SW480 (cell line): ENCODE measurements at places on chromosomes 3 and 15.

DNA sequence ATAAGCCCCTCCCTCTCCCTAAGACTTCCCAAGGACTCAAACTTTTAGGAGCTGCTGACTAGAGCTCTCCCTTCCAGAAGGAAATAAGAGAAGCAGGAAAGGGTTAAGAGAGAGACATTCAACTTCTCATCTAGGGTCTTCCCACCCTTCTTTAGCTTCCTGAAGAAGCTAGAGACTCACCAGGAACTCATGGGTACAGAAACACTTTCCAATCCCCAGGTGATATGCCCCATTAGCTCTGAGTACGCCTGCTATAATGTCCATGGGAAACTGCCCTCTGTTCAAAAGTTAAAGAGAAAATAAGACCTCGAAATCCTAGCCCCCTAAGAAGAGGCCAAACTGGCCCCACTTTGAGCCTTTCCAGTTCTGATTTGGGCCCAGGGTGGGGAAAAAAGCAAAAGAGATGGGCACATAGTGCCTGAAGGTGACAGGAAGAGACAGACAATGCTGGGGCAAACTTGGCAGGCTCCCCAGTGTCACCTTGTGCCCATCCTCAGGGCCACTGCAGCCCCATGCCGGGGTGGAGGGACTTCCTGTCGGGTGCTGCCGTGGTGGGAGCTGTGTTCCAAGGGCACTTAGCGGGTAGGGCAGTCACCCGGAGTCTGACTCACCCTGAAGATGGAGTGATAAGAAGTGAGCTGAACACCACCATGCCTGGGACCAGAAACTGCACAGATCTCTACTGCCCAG is 29.5 kb downstream of the CCDC12 start:
- DNase-seq, result peak; percentile 75

GRCh38 chr3:187919544-187919943 is 174.3 kb upstream of the BCL6 start:
- DNase-seq, result no peak

- DNase-seq, result no peak
These were observed 46.2 kb downstream of the PTH1R start for GRCh38 chr3:46923559-46924350.

GRCh38 chr3:184040010-184040409 is 8.5 kb downstream of the HTR3D start:
- DNase-seq, result peak; percentile 69

DNA sequence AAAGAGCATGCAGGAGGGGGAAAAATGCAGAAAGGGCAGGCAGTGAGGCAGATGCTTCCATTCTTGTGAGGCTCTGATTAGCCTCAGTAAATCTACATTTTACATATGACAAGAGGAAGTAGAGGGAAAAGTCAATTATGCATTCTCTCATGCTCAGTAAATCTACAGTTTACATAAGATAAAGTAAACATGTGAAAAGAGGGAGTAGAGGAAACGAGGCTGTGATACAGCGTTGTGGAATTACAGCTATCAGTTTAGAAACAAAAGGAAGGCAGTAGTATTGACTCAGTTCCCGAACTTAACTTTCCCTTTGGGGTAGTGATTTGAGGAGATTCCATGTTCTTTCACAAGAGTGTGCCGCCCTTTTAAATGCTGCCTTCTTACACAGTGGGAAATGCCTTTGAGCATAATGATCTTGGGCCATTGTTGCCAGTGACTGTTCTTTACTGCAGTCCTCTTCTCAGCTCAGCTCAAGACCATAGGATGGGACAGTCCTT is 39.3 kb downstream of the OSTN start:
- no peak for DNase-seq

- DNase-seq, result no peak
These were observed 139.0 kb downstream of the PGPEP1L start for GRCh38 chr15:98868564-98868963.

- DNase-seq, result no peak
These were observed 353.9 kb upstream of the KCNMB2 start for GRCh38 chr3:178182337-178182779.

DNA sequence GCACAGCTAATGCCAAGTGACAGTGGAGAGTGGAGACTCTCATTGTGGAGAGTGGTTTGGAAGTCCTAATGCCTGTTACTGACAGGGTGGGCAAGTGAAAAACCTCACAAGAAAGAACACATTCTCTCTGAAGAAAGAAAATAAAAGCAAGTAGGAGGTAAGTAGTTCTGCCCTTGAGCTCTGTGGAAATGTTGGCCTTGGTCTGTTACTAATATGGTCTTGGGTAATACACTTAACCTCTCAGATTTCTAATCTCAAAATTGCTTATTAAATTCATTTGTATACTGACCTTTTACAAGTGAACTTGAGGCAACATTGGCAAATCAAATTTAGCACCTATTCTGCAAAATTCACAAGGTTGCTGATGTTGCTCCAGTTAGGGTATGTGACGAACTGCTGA is 291.6 kb upstream of the CBLB start:
- DNase-seq, result no peak

DNA sequence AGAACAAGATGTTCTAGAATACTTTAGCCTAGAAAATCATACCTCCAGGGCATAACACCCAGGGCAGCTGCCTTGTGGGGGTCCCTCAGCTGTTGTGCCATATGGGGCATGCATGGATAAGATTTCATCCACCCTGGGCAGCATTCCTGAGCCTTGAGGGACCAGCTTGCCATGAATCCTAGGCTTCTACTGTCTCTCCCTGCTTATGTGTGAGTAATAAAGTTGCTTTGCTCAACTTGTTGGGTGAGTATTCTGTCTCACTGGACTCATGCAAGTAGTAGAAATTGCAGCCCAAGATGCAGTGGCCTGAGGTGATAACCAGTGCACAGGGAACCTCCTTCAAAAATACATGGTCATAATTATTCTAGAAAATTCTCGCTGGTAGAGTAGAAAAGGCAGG is 52.1 kb upstream of the EPHB1 start:
- DNase-seq, result no peak

DNA sequence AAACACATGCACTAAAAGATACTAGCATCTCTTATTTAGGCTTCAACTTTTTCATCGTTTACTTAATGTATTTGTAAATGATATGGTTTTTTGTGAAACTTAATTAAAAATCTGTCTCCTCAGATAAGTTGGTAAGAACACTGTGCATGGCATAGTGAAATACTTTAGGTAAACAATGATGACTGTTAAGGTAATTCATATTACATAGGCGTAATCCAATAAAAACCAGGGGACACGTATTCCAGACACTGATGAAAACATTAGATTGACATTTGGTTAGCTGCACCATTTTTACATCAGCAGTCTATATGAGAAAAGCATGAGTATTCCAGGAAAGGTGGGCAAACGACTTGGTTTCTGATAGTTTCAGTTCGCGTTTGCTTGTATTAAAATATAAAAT is 170.0 kb downstream of the MBNL1 start:
- no peak for DNase-seq

GRCh38 chr3:188782613-188783124 is 389.1 kb upstream of the TPRG1 start:
- DNase-seq, result no peak

DNA sequence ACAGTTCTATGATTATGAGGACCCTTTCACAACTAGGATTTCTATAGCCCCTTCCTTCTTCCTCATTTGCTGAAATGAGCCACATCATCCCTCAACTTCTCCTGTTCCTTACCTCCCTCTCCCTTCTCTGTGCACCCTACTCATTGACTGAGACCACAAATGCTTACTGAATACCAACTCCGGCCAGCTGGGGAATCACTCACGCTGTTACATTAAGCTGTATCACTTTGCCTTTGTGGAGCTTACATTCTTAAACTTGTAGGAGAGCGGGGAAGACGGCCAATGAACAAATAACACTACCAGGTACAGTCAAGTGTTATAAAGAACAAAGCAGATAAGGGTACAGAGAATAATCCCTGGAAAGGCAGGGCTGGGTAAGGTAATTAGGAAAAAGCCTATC is 5.7 kb downstream of the SUCLG2 start:
- DNase-seq, result no peak

DNA sequence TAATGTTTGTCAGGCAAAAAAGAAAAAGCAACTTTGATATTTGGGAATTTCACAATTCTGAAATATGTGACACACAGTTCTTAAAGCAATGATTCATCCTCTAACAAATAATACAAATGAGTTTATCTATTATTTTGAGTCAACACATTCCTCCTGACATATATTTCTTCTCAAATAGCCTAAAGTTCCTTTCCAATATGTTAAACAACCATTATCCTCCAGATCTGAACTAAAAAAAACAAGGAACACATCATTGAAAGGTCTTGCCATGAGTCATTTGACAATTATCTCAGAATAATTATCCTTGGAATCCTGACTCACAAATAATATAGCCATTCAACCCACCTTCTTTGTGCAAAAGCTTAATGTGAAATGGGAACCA is 208.7 kb upstream of the CDIN1 start:
- DNase-seq, result no peak

DNA sequence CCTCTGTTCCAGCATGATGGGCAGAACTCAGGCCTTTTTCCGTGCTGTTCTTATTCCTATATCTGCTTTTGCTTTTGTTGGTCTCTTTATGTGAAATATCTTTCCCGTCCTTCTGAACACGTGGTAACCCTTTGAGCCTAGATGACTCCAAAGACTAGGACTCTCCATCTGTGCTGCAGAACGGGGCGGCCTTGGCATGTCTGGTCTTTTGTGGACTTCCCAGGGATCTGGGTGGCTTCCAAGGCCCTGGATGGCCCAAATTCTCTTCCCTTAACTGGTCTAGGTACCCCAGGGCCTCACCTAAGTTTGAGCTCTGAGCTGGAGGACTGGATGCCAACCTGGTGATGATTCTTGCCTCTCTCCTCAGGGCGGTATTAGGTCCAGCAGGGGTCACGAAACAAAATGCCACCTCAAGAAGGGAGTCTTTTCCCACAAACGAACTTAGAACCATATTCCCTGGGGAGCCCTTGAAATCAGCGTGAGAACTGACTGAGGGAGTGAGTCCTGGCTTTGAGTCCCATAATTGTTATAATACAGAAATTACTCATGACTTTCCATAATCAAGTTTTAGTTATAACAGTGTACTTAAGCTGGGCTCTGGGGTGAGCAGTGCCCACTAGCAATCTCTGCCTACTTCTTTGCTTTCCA is 13.8 kb downstream of the TLNRD1 start:
- no peak for DNase-seq

GRCh38 chr15:41258750-41259471 is 27.8 kb downstream of the CHP1 start:
- no peak for DNase-seq

DNA sequence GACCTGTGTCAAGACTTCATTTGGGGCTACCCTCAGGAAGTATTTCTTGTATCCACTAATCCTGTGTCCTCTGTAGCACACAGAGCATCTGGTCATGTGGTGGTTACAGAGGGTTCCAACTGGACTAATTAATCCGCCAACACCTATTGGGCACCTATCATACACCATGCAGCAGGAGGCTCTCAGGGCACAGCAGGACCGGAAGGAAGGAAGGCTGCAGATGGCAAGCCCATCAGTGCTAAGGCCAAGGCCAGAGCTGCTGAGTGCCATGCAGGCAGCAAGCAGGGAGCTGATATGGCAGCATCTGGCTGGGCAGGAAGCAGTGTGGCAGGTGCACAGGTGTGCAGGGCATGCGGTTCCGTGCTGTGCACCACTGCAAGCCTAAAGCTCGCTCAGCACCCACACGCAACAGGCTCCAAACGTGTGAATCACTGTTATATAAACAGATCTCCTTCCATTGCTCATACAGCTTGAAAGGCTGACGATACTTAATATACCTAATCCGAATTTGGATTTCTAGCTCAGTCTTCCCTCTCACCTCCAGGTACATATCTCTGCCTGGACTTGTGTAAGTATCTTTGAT is 64.4 kb upstream of the SNRPA1 start:
- DNase-seq, result peak; percentile 20

- no peak for DNase-seq
These were observed 76.3 kb downstream of the DTWD1 start for GRCh38 chr15:49697121-49697520.

DNA sequence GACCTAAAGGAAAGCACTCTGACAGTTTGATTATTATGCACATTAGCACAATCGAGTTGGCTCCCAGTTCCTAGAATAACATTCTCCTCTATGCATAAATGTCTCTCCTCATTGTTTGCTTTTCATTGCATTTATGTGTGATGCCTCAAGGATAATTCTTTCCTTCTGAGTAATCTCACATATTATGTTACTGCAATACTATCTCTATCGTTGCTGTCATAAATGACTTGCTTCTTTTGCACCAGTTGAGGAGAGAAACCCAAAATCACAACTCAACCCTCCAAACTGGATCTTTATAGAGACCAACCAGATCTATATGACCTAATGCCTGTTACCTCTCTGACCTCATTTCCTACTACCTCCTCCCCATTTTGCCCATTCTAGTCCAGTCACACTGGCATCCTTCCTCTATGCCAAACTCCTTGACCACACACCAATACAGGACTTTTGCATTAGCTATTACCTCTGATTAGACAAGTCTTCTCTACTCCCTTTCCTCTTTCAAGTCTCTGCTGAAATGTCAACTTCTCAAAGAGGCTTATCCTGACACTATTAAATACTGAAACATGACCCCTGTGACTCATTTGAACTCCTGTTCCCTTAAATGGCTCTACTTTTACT is 1026.0 kb downstream of the TUSC7 start:
- no peak for DNase-seq

- peak; percentile 22 for DNase-seq
These were observed 33.2 kb downstream of the SLC25A26 start for GRCh38 chr3:66253790-66254620.

GRCh38 chr15:40988156-40988555 is 34.9 kb downstream of the CHAC1 start:
- no peak for DNase-seq

DNA sequence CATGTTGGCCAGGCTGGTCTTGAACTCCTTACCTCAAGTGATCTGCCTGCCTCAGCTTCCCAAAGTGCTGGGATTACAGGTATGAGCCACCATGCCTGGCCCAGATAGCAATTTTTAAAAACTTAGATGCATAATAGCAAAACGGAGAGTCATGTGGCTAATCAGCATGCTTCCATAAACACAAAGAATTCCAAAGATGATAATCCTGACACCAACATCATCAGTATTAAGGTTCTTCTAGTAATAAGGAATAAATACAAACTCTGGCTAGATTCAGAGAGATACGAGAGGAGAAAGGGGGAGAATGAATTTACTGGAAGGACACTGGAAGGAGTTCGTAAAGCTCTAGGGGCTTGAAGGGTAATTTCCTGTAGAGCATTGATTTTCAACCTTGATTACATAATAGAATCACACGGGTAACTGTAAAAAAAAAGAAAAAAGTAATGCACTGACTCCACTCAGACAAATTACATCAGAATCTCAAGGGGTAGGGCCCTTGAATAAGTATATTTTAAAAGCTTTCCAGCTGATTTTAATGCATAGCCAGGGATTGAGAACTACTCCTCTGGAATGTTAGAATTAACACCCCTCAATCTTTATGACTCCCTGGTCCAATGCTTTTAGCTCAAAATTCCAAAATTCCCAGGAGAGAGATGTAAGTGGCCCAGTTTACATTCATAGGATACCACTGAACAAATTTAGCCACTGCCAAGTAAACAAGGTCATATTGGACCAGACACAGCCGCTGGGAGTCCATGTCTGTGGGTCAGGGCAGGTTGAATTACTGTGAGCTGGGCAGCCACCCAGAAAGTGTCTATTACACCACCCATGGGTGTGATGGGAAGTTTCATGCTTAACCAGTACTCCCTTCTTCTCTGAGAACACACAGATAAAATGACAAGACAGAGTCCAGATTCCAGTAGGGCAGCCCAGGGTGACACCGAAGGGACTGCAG is 243.9 kb downstream of the TBL1XR1 start:
- DNase-seq, result no peak
